ENCODE measurements at places on chromosomes 4 and X. TPM values are rescaled to one million over a fixed set of nuclear protein-coding genes. Genes with fewer than 3 reads are reported as not detected.

The CACNA1F gene
- total RNA-seq = 0.32 TPM

The NXF2B gene
- total RNA-seq = not detected

The HELT gene
- total RNA-seq = not detected

The CT45A2 gene
- not detected for total RNA-seq

DNA sequence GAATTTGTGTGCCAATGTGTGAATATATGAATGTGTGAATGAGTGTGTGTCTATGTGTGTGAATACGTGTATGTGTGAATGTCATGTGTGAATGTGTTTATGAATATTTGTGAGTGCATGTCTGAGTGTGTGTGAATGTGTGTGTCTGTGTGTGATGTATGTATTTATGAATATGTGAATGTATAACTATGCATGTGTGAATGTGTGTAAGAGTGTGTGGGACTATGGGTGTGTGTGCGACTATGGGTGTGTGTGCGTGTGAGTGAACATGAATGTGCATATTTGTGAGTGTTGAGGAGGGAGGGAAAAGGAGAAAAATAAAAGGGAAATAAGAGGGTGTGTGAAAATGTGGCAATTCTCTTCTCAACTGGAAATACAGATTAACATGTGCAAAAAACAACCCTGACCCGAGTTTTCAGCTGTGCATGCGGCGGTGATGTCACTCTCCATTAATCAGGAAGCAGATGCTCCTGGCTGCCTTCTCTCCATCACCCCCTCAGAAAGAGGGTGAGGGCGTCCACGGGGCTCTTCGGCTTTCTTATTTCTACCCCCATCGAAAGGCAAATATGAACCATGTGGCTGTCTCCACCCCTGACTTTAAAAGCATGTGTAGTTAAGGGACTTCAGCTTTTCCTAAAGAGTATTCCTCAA lies 219.8 kb downstream of the MAML3 start:
- H3K27me3 ChIP-seq = peaks cover 10% of the 10 kb centered on the region
- DNase-seq = no peak
- H3K27ac ChIP-seq = no peak overlapping the region
- no peaks in the 10 kb centered on the region for H3K36me3 ChIP-seq

GRCh38 chr4:84971319-84971932 lies 4.9 kb upstream of the WDFY3 start:
- DNase-seq = no peak
- H3K4me3 ChIP-seq = no peak overlapping the region
- H3K4me1 ChIP-seq = peaks cover 7% of the 10 kb centered on the region
- peaks cover 26% of the 10 kb centered on the region for H3K27me3 ChIP-seq
- no peak overlapping the region for H3K27ac ChIP-seq
- peaks cover 3% of the 10 kb centered on the region for H3K36me3 ChIP-seq

DNA sequence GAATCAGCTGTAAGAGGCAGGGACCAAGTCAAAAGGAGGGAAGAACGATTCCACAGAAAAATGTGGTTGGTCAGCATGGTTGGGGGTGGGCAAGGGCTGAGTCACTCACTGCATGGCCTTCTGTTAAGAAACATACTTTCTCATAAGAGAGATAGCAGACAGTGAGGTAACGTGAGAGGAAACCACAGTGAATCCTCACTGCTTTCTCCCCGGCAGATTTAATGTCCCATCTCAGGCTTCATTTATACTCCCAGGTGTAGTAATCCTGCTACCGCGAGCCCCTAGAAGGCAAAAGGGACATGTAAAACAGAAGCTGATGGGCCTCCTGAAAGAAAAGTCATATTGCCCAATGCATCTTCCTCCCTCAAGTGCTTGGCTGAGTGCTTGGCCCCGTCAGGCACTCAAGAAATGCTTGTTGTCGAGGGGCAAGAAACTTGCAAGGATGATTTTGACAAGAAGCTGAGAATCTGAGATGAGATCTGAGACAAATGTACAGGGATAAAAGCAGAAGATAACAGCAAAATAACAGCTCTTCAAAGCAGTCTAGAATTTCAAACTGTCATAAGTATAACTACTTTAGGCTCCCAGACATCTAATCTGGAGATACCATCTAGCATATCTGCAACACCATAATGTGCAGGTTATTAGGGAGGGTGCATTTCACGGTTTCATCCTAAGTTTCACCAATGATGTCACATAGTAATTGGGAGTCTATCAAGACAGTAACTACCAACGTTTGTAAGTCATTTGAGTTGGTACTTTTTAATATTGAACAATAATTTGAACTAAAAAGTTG lies 40.2 kb downstream of the SH3KBP1 start:
- H3K36me3 ChIP-seq = peaks cover 10% of the 10 kb centered on the region
- peak overlapping the region; percentile 90 for H3K27ac ChIP-seq
- no peak for DNase-seq
- H3K27me3 ChIP-seq = no peaks in the 10 kb centered on the region
- H3K4me3 ChIP-seq = peak overlapping the region; percentile 57
